ENCODE measurements at places on chromosomes 6 and 20.
A peak's percentile ranks its signal among the peaks of the same experiment; 100 is the strongest.

DNA sequence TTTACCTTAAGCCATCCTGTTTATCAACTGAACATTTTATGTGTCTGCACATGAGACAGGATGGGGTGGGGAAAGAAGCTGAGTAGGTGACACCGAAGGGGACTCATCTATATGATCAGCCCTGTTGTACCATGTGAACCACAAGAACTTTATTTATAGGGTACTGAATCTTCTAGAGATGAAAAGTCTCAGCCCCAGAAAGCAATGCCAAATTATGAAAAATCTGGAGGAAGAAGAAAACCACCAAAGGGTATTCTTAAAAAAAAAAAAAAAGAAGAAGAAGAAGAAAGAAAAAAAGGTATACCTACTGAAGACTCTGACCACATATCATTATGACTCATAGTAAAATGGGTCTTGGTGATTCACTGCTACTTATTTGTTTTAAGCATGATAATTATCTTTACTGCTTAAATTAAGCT, 39.8 kb upstream of the HBS1L start:
- no peak for DNase-seq

GRCh38 chr6:84788689-84789088, 24.3 kb upstream of the TBX18 start:
- DNase-seq, result no peak

GRCh38 chr20:45834797-45835161, 1.2 kb downstream of the SNX21 start:
- no peak for DNase-seq

DNA sequence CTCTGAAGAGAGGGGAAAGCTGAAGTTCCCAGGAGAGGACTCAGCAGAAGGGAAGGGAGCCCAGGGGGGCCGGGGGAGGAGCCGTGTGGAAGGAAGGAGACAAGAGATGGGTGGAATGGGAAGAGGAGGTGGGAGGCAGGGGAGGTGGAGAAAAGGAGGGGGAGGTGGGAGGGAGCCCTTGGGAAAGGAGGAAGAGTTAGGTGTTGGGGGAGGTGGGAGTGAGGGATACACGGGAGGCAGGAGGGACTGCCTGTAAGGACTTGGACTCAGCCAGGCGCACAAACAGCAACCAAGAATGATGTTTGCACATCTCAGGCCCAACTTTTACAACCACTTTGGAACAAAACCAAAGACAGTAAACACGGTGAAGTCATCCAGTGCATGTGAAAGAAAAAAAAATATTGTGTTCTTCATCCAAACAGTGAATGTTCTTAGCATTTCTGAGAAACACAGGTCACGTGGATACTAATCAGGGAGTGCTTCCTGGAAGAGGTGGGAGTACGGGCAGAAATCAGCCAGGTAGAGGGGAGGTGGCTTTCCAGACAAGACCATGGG, 17.4 kb upstream of the LSM14B start:
- DNase-seq, result no peak

DNA sequence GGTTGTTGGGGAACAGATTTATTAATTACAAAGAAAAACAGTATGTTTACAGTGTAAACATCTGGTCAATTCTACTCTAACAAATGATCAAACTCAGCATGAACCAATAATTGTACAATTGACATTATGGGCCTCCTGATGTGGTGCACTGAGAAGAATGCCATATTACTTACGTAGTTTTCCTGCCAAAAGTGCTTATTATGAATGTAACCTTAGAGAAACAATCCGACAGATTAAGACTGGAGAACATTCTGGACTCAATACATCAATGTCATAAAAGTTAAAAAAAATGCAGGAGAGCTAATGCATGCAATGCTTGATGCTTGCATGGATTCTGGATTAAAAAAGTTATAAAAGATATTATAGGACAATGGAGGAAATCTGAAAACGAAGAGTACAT, 69.0 kb downstream of the LYRM4 start:
- no peak for DNase-seq

- no peak for DNase-seq
These were observed 261.9 kb downstream of the UST start for GRCh38 chr6:149008741-149009140.

GRCh38 chr6:150717419-150717818, 117.7 kb downstream of the PLEKHG1 start:
- no peak for DNase-seq

- DNase-seq, result no peak
These were observed 448 bp upstream of the RIN2 start for GRCh38 chr20:19757487-19758132.

DNA sequence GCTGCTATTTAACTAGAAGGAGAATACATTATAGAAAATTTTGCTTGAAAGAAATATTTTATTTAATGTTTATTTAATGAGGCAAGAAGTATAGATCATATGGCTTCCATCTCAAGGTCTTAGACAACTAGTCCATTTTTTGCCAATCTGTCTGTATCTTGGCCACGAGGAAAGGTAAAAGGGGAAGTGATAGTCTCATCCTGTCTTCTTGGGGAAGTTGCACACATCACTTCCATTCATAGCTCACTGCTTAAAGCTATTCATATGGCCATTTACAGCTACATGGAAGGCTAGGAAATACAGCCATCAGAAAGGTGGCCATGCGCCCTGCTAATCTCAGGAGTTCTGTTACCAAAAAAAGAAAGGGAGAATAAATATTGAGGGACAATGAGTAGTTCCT, 50.8 kb downstream of the METTL24 start:
- DNase-seq, result no peak

- DNase-seq, result no peak
These were observed 26.4 kb upstream of the ADRM1 start for GRCh38 chr20:62276439-62276838.

- DNase-seq, result no peak
These were observed 43.0 kb downstream of the RALGAPB start for GRCh38 chr20:38515631-38516030.

DNA sequence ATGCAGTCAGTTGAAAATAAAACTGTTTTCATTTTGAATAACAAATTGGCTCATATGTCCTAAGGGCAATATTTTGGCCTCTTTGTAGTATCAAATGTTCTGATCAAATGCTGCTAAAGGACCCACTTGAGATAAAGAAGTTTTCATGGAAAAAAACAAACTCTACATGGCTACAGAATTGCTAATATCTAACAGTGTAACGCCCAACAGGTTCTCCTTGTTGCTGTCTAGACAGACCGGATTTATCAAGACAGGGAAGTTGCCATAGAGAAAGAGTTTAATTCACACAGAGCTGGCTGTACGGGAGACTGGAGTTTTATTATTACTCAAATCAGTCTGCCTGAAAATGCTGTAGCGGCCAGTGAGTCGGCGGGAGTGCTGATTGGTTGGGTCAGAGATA, 19.4 kb upstream of the MAN1A1 start:
- no peak for DNase-seq

- no peak for DNase-seq
These were observed 52.2 kb downstream of the TPBG start for GRCh38 chr6:82415820-82416219.

GRCh38 chr6:2492686-2493523, 247.5 kb upstream of the GMDS start:
- no peak for DNase-seq

DNA sequence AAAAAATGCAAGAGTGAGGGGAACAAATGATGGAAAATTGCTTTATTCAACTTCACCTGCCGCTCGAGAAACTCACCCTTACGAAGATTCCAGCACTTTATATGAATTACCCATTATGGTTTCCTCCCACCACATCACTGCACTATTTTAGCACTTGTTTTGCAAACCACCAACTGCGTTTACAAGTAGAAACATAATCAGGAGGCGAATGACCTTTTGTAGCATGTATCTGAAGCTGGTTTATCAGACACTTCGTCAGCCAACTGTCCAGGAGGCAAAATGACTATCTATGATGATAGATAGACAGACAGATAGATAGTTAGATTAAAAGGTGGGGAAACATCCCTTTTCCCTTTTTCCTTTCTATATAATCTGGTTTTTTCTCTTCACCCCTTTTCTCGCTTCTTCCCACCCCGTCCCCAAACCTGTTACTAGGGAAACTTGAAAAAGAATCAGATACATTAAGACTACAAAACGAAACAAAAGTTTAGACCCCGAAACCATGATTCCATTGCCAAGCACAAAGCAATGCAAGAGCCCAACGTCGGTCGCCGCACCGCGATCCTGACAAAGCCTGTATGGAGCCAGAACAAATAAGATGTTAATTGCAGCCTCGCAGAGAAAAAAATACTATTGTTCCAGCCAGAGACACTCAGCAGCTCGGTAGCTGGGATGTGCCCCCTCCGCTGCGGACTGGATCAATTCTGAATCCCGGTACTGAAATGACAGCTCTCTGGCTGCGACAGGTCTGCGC, 933 bp upstream of the ADGRB3 start:
- DNase-seq, result no peak

DNA sequence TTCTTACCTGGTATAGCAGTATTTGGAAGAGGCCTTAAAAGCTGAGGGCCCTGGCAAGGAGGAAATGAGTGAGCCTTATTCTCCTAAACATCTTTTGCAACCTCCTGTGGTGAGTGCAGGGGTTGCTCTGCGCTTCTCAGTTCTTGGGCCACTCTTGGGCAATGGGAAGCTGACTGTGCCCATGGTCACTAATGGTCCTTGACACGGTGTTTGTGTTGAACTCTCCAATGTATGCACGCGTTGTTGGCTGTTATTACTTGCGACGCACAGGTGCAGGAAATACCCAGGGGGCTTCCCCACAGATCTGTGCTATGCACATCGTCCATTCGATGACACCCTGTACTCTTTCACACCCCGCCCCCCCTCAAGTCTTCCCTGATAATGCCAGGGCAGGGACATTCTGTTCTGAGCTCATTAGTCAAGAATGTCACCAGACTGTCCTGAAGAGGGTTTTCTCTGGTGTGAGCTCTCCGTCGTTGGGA, 79.7 kb downstream of the EDN1 start:
- no peak for DNase-seq

GRCh38 chr6:70413992-70414494, 735 bp downstream of the FAM135A start:
- DNase-seq, result no peak

DNA sequence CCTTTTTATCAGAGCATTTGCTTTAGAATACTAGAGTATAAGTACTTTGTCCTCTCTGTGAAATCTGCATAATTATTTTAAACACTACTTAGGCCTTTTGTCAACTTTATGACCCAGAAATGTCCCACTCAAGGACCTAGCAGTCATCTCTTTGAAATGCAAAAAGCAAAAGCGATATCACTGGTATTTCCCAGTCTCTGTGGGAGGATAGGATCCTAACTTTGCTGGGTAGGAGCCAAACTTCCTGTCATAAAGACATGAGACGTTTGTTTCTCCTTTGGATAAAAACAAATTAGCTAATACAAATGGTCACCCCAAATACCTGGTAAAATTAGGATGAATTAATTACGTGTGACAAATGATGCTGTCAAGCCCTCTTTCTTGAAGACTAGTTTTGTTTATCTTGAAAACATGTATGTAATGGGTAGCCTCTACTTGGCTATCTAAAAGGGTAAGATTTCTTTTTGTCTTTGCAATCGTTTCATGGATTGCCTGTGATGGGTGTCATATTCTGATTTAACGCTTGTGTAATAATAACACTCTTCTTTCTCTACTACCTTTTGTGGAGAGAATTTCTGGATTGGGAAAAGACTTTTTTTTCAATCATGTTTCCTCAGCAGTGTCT, 36.2 kb downstream of the DCDC2 start:
- no peak for DNase-seq

DNA sequence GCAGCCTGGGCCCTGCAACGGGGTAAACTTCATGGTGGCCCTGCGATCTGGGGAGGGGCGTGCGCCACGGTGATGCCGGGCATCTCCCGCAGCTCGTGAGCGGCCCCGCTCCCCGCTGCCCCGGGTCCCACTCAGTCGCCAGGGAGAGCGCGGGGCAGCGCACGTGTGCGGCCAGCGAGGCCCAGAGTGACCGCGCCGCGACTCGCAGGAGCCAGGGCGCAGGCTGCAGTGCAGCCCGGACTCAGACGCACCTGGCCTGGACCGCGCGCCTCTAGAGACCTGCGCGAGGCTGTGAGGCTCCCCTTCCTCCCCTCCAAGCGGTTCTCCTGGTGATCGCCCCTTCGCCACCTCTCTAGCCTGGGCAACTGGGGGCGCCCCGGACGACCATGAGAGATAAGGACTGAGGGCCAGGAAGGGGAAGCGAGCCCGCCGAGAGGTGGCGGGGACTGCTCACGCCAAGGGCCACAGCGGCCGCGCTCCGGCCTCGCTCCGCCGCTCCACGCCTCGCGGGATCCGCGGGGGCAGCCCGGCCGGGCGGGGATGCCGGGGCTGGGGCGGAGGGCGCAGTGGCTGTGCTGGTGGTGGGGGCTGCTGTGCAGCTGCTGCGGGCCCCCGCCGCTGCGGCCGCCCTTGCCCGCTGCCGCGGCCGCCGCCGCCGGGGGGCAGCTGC, 652 bp downstream of the BMP6 start:
- no peak for DNase-seq

DNA sequence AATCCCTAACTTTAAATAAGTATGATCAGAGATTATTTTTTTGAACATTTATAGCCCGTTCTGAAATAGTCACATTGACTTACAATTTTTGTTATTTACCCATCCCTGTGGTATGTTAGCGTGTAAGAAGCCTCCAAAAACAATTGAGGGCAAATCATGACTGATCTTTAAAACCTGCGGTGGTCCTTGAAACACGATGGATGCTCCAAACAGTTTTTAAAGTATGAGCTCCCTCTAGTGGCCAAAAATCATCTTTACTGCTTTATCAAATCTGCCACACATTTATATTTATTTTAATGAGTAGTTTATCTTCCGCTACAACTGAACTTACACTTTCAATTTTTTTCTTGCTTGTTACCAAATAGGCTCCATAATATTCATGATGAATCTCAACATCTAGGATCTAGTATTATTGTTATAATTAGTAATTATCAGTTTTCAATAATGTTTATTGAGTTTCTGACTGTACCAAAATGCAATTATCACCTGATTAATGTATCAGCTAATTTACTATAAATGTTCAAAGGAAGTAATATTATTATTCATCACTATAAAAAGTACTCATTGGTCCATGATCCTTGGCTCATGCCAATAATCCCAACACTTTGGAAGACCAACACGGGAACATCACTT, 52.2 kb downstream of the MARCKS start:
- no peak for DNase-seq

- DNase-seq, result no peak
These were observed 191.7 kb downstream of the ESR1 start for GRCh38 chr6:151999194-151999593.

DNA sequence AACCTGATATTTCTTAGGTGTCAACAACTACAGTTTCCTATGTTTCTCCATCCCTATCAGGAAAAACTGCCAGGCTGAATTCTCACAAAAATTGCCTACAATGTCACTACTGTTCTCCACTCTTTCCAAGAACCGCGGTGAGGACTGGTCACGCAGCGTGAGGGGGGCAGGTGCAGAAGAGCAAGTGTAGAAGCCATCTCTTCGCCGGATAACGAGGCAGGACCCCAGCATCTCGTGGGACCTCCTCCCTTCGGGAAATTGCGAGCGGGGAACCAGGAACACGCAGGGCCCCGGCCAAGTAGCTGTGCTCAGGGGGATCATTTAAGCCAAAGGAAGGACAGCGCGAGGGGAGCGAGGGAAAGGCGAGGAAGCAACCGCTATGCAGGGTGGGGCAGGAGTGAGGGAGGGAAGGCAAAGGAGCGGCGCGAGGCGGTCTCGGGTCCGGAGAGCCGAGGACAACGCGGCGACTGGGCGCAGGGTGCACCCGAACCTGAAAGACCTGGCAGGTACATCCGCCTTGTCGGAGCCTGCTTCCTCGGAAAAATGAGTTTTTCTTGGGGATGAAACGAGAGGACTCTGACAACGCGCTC, 559 bp downstream of the APMAP start:
- peak; percentile 7 for DNase-seq

Data from stimulated activated CD8-positive, alpha-beta memory T cell treated with anti-CD3 and anti-CD28 coated beads, Interleukin-15, amount 100 ng/mL, for 4 hours (primary cell).